ENCODE measurements at places on chromosomes 5 and 9. TPM values are rescaled to one million over a fixed set of nuclear protein-coding genes. Genes with fewer than 3 reads are reported as not detected.

DNA sequence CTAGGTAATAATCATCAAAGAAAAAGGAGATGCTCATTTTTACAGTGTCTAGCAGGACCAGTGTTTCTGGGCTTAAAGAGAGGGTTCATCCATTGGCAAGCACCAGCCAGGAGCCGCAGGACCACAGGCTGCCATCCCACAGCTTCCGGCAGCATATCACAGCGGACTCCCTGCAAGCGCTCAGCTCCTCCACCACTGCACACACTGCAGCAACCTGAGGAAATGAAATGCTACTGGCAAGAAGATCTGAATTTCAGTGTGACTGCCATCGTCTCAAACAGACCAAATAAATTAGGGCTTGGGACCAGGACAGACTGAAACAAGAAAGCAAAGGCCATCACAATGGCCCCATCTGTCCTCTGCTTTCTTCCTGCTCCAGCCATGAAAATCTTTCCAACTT lies 114.2 kb downstream of the TTC39B start:
- DNase-seq = no peak

DNA sequence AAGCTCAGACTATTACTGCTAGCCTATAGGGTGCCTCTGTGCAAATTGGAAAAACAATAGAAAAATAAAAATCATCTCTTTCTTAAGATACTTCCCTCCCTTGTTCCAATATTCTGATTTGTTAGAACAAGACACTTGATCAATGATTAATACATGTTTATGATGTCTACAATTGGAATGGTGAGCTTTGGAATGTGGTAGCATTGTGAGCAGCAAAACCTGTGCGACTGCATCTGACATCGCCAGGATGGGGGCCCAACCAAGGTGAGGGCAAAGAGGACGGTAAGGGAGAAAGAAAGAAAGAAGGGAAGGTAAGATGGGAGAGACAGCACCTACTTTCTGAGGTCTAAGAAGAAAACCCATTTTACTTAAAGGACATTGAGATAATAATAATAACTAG lies 183.0 kb upstream of the TRIM32 start:
- peak; percentile 72 for DNase-seq

DNA sequence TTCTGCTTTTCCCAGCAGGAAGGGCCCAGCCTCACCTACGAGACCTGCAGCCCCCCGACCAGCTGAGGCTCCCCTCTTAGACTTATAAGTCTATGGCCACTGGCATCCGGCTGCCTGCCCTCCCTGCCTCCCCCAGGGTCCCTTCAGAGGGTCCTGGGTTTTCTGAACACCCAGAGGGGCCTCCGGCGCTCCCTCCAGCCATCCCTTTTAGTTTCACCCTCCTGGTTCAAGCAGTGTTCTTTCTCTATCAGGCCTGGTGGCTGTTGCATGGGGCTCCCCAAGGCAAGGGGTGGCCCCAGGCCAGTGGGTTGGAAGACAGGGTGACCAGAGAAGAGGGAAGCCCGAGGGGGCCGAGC lies 21.8 kb downstream of the GOLGA2 start:
- no peak for DNase-seq

GRCh38 chr5:42944989-42945388 lies 95.1 kb downstream of the ANXA2R start:
- no peak for DNase-seq

DNA sequence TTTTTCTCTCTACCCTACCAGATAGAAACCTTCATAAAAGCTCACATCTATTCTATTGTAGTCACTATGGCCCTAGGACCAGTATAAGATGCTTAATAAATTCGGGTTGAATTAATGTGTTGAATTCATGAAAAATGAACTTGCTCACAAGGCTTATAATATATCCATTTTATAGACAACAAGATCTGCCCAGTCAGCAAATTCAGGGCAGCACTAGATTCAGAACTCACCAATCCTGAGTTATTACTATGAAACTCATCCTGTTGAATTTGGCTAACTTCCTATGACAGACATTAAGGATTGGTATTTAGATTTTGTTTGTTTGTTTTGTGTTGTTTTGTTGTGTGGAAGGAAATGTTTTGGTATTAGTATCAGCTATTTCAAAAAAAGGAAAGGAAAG lies 143.6 kb upstream of the CCNG1 start:
- DNase-seq = no peak

DNA sequence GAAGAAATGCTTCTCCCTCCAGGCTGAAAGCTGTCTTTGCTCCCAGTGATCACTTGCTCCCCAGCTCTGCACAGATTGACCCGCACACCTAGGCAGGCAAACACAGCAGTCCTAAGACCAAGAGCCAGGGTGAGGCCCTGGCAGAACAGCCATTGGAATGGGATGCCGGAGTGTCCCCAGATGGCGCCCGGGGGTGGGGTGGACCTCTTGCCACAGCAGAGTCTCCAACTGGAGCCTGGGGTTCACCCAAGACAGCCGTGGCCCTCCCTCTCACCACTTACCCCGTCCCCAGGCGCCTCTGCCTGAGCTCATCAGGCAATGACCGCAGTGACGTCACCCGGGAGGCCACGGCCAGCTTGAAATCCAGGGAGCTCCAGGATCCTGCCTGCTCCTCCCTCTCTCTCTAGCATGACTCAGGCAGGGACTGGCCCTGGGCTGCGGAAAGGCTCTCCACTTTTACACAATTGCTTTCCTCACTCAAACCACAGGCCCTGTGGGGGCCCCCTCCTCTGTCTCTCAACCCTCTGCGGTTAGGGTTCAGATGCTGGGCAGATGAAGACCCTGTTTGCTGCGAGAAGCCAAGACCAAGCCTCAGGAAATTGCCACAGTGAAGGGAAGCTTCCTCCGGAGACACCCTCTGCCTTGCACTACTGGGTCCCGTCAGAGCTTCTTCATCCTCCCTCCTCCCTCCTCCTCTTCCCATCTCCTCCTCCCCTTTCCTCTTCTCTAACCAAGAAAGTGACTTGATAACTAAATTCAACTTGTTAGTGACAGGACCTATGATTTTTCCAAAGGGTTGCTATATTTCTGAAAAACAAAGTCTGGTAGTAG lies 24.3 kb upstream of the PTGES start:
- peak; percentile 85 for DNase-seq

CXXC5 gene
- polyA plus RNA-seq = 70.3 TPM

DNA sequence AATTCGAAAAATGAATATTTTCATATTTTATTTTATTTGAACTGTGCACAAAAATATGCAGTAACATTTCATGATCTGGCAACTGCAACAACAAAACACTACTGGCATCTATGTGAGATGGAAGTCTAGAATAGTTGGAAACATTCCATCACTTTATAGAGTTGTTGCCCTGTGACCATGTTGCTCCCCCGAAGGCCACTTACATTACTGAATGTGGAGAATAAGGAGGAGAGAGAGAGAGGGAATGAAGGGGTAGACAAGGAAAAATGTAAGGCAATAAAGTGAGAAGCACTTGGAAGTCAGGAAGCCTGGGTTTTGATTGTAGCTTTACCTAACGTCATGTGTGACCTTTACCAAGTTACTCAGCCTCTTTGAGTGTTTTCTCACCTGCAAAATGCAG lies 437.2 kb upstream of the EDIL3 start:
- no peak for DNase-seq

GRCh38 chr5:15585128-15585527 lies 85.1 kb downstream of the FBXL7 start:
- DNase-seq = no peak

KCNV2 gene
- polyA plus RNA-seq = 0.09 TPM

- no peak for DNase-seq
Observed at GRCh38 chr9:122546196-122546595, 6.7 kb upstream of the OR1N2 start.

DNA sequence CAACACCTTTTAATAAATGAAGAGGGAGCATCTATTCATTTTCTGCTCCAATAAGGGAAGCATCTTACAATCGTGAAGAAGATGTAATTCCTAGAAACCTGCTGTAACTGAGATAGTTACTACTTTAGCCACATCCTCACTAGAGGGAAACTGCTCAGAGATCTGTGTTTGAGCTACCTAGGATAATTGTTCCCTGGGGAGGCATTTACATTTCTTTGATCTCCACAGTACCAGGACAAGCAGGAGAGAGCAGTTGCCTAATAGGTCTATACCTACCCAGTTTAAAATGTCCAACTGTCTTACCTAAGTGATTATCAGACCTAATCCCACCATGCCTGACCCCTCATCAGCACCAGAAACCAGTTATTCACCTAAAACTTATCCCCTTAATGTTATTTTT lies 196.9 kb downstream of the TUSC1 start:
- no peak for DNase-seq

GRCh38 chr5:160397492-160397891 lies 2.4 kb downstream of the FAM200C start:
- DNase-seq = no peak

- no peak for DNase-seq
Observed at GRCh38 chr5:160923411-160923810, 71.4 kb upstream of the ATP10B start.
